Progenitor cell of endocrine pancreas (in vitro differentiated cells): ENCODE measurements at places on chromosomes 6 and 20. TPM values are rescaled to one million over a fixed set of nuclear protein-coding genes. Genes with fewer than 3 reads are reported as not detected.

GRCh38 chr20:25623225-25623735 is 534 bp downstream of the NANP start:
- DNase-seq: peak; percentile 12
- H3K36me3 ChIP-seq: peaks cover 3% of the 10 kb centered on the region
- no peaks in the 10 kb centered on the region for H3K27me3 ChIP-seq
- peak overlapping the region; percentile 98 for H3K27ac ChIP-seq
- H3K4me1 ChIP-seq: peaks cover 13% of the 10 kb centered on the region
- H3K4me3 ChIP-seq: peak overlapping the region; percentile 75

GRCh38 chr6:93242049-93242448 is 177.3 kb downstream of the EPHA7 start:
- no peaks in the 10 kb centered on the region for H3K36me3 ChIP-seq
- no peaks in the 10 kb centered on the region for H3K4me1 ChIP-seq
- no peak overlapping the region for H3K4me3 ChIP-seq
- no peaks in the 10 kb centered on the region for H3K27me3 ChIP-seq

DNA sequence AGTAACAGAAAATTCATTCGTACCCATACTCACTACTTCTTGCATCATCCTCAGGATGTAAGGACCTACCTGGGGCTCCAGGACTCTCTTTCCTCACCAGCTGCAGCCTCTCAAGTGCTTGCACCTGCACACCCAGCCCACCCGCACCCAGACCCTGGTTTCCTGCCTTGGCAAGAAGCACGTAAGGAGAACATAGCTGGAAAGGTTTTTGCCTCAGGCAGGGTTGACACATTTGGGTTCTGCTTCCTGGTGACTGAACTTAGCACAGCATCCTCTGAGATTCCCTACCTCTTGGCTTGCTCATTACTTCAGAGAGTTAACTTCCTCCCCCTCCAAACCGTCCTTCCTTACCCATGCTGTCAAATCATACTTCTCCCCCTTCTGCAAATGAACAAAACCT is 556.9 kb downstream of the CD83 start:
- H3K36me3 ChIP-seq: no peaks in the 10 kb centered on the region
- peaks cover 6% of the 10 kb centered on the region for H3K4me1 ChIP-seq
- H3K27me3 ChIP-seq: peaks cover 5% of the 10 kb centered on the region
- no peak for DNase-seq
- no peak overlapping the region for H3K27ac ChIP-seq

DNA sequence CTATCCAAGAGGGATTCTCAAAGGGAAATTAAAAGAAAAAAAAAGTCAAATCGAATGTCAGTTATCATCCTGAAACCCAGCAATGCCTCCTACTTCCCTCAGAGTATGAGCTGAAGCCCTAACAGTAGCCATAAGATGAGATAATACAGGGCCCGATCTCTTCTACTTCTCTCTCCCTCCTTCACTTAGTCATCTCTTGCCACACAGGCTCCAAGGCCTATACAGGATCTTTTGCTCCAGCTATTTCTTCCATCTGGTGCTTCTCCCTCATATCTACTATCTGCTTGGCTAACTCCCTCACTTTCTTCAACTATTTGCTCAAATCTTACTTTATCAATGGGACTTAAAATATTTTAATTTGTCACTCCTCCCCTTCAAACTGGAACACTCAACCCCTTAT is 215.3 kb downstream of the RNGTT start:
- no peaks in the 10 kb centered on the region for H3K27me3 ChIP-seq
- no peak overlapping the region for H3K27ac ChIP-seq
- no peaks in the 10 kb centered on the region for H3K4me1 ChIP-seq
- no peak overlapping the region for H3K4me3 ChIP-seq
- no peaks in the 10 kb centered on the region for H3K36me3 ChIP-seq

DNA sequence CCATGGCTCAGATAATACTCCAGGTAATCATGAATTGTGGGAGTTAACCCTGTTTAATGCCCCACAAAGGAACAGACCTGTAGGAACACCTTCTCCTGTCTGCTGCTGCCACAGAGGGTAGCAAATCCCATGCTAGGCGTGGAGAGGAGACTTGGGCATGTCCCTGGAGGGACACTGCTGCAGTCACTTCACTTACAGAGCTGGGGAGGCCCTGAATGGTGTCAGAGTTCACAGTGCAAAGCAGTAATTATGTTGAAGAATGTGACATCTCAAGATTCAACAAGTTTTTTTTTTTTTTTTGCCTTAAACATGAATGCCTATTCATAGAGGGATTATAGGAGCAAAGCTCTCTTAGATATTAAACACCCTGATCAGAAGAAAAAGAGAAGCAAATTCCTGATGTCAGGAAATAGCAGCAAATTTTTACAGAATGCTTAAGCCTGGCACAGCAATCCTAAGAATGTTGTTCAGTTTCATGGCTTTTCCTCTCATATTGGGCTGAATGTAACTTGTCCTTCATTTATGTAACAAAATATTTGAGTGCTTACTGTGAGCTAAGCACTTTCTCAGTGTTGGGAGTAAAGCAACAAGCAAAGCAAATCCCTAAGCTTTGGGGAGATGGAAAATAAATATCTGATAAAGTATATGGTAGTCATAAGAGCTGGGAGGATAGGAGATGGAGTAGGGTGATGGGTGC is 45.0 kb downstream of the CARMIL1 start:
- peaks cover 41% of the 10 kb centered on the region for H3K4me1 ChIP-seq
- DNase-seq: no peak
- H3K27me3 ChIP-seq: no peaks in the 10 kb centered on the region
- no peak overlapping the region for H3K4me3 ChIP-seq
- H3K27ac ChIP-seq: peak overlapping the region; percentile 67

DNA sequence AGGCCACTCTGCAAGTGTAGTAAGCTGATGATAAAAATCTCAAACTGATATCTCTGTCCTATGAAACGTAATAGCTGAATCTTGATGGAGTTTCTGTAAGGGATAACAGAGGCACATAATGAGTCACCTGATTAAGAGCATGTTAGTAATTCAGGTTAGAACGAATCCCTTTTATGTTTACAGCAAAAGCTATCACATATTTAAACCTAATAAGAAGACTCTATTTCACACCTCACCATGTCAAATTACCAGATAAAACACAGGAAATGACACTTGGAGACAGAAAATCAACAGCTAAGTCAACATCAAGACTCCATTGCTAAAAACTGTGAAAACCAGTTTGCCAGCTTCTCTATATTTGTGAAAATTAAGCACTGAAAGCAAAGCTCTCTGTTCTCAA is 11.8 kb downstream of the CST7 start:
- peaks cover 2% of the 10 kb centered on the region for H3K4me1 ChIP-seq
- H3K27me3 ChIP-seq: no peaks in the 10 kb centered on the region
- no peak overlapping the region for H3K27ac ChIP-seq
- H3K36me3 ChIP-seq: peaks cover 9% of the 10 kb centered on the region
- DNase-seq: no peak

- peaks cover 6% of the 10 kb centered on the region for H3K27me3 ChIP-seq
- H3K27ac ChIP-seq: no peak within 1 kb of the TSS
- H3K4me3 ChIP-seq: peak within 1 kb of the TSS; percentile 67
- peak; percentile 51 for DNase-seq
- H3K4me1 ChIP-seq: no peaks in the 10 kb centered on the region
Measured at GRCh38 chr20:63739130-63740069, at the start of gene SLC2A4RG. SLC2A4RG (plus strand) TSS chr20:63739776; CDS start chr20:63739913, 137 bp downstream.

DNA sequence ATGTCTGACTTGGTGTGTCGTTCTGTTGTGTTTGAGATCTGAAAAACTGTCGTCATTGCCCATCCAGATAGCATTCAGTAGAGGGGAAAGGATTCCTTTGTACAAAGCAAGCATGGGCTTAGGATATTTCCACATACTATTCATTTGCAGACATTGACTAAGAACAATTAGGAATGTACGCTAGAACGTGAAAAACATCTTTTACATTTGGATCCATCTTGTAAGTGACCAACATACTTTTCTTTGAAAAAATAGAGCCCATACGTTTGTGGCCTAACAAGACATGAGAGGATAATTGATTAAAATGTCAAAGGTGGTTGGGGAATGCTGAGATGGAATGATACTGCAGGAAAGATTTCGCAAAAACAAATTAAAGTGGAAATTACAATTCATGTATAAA is 225.8 kb upstream of the QKI start:
- peaks cover 14% of the 10 kb centered on the region for H3K4me1 ChIP-seq
- H3K36me3 ChIP-seq: no peaks in the 10 kb centered on the region
- no peak for DNase-seq
- peaks cover 32% of the 10 kb centered on the region for H3K27me3 ChIP-seq
- no peak overlapping the region for H3K4me3 ChIP-seq

DNA sequence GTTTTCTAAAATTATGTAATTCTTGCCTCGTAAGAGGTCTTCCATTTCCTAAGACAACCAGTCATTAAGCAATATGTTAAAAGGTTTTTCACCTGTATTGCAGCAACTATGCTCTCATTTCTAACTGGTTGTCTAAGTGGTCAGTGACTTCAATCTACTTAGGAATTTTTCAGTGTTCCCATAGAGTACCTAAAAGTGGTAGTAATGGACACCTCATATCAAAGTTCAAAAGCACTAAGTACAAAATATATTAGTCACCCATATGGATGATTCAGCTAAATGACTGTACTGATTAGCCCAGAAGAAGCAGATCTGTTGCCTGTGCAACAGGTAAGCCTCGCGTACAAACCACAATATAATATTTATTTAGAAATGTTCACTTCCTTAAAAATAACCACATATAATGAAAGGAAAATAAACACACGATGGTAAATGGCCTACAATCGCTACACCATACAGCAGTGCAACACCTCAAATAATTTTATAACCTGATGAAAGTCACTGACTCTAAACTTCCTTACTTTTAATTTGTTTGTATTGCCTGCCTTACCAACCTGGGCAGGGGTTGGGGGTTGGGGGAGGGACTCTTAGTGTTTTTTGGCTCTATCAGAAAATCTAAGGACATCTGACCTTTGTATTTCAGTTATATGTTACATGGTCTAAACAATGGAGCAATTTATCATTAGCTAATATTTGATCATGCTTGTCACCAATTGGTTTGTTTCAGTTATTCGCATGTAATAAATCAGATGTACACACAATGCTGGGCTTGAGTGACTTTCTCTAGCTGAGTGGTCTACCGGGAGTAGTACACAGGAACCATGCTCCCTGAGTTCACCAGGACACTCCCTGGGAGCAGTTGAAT is 105.9 kb downstream of the HIVEP2 start:
- peak overlapping the region; percentile 44 for H3K27ac ChIP-seq
- H3K36me3 ChIP-seq: no peaks in the 10 kb centered on the region
- no peak overlapping the region for H3K4me3 ChIP-seq
- H3K4me1 ChIP-seq: peaks cover 15% of the 10 kb centered on the region
- H3K27me3 ChIP-seq: no peaks in the 10 kb centered on the region

DNA sequence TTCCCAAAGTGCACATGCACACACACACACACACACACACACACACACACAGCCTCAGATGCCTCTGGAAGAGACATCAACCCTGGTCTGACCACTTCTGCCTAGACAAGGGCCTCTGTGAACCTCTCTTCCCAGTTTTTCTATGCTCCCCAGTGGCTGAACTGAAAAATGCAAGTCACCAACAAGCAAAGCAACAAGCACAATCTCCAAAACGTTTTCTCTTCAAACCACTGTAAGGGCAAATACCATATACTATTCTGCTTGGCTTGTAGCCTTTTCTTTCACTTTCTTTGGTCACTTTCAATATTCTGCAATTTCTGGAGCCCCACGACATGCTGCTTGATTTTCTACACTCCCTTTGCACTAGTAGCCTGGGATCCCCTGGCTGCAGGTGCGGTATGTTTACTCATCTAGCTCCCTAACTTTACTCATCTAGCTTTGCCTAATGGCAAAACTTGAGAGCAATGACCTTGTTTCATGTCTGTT is 121.4 kb upstream of the DST start:
- peak overlapping the region; percentile 2 for H3K27ac ChIP-seq
- peaks cover 7% of the 10 kb centered on the region for H3K4me1 ChIP-seq
- no peaks in the 10 kb centered on the region for H3K36me3 ChIP-seq

GRCh38 chr6:119523556-119523955 is 174.0 kb upstream of the MAN1A1 start:
- H3K4me1 ChIP-seq: peaks cover 27% of the 10 kb centered on the region
- H3K27ac ChIP-seq: no peak overlapping the region
- H3K27me3 ChIP-seq: peaks cover 3% of the 10 kb centered on the region
- no peak for DNase-seq
- no peak overlapping the region for H3K4me3 ChIP-seq
- H3K36me3 ChIP-seq: peaks cover 1% of the 10 kb centered on the region

GRCh38 chr6:159061805-159062563 is 17.2 kb upstream of the TAGAP start:
- H3K27ac ChIP-seq: no peak overlapping the region
- no peak for DNase-seq
- H3K27me3 ChIP-seq: peaks cover 34% of the 10 kb centered on the region
- no peak overlapping the region for H3K4me3 ChIP-seq
- H3K36me3 ChIP-seq: no peaks in the 10 kb centered on the region

- H3K27me3 ChIP-seq: no peaks in the 10 kb centered on the region
- DNase-seq: no peak
- peaks cover 23% of the 10 kb centered on the region for H3K36me3 ChIP-seq
- H3K4me3 ChIP-seq: no peak overlapping the region
Measured at GRCh38 chr20:49132995-49133478, 55.1 kb downstream of the STAU1 start.

DNA sequence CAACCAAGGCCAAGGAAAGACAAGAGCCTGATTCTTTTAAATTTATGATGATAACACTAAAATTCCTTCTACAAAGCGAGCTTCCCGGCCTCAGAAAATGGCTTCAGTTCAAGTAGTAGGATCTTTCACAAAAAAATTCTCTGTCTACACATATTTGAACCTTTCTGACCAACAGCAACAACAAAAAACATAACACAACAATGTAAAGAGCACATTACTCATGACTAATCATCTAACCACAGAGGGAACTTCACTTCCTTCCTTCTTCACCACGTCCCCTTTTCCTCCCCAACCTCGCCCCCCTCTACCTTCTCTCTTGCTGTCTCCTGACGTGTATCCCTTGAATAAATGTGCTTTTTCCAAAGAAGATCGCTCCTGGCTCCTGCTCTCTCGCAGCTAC is 228.2 kb downstream of the MYLK4 start:
- no peak overlapping the region for H3K27ac ChIP-seq
- H3K27me3 ChIP-seq: no peaks in the 10 kb centered on the region
- H3K36me3 ChIP-seq: peaks cover 2% of the 10 kb centered on the region
- H3K4me3 ChIP-seq: no peak overlapping the region
- H3K4me1 ChIP-seq: no peaks in the 10 kb centered on the region
- no peak for DNase-seq

GRCh38 chr6:53651205-53651763 is 14.3 kb downstream of the KLHL31 start:
- H3K36me3 ChIP-seq: no peaks in the 10 kb centered on the region
- peak overlapping the region; percentile 84 for H3K4me3 ChIP-seq
- peaks cover 11% of the 10 kb centered on the region for H3K27me3 ChIP-seq
- H3K27ac ChIP-seq: peak overlapping the region; percentile 95
- DNase-seq: peak; percentile 20

- no peak overlapping the region for H3K4me3 ChIP-seq
- no peaks in the 10 kb centered on the region for H3K36me3 ChIP-seq
- no peak overlapping the region for H3K27ac ChIP-seq
- no peak for DNase-seq
Measured at GRCh38 chr6:225121-225721, 67.1 kb upstream of the DUSP22 start.

GRCh38 chr6:162698440-162698839 is 29.1 kb downstream of the PRKN start:
- H3K36me3 ChIP-seq: no peaks in the 10 kb centered on the region
- H3K27me3 ChIP-seq: no peaks in the 10 kb centered on the region
- peaks cover 19% of the 10 kb centered on the region for H3K4me1 ChIP-seq

The GPX5 gene
- not detected in 2 replicates for total RNA-seq

The B3GALT4 gene
- 5.3 and 5.7 TPM in 2 replicates for total RNA-seq

The FAM184A gene
- 20.9 and 23.0 TPM in 2 replicates for total RNA-seq

The TCF19 gene
- 9.3 and 9.6 TPM in 2 replicates for total RNA-seq

The B3GAT2 gene
- 1.1 and 1.8 TPM in 2 replicates for total RNA-seq

The MYCT1 gene
- total RNA-seq: not detected in 2 replicates

The MUCL3 gene
- 0.05 TPM in 1 of 2 replicates, not detected in the other for total RNA-seq

The SCRT2 gene
- total RNA-seq: not detected in 2 replicates

The LINC00237 gene
- not detected in 2 replicates for total RNA-seq

The BPIFB4 gene
- not detected in 2 replicates for total RNA-seq
